Amniotic epithelial cell (primary cell): ENCODE measurements at places on chromosomes 7 and 10.

GRCh38 chr10:132847416-132847777 is 61.5 kb upstream of the NKX6-2 start:
- DNase-seq: no peak

GRCh38 chr7:19145434-19146115 is 354 bp upstream of the FERD3L start:
- DNase-seq: no peak

- no peak for DNase-seq
Observed at GRCh38 chr7:155292680-155293226, 4.9 kb upstream of the INSIG1 start.

GRCh38 chr10:52514481-52514880 is 200.4 kb downstream of the DKK1 start:
- DNase-seq: no peak

DNA sequence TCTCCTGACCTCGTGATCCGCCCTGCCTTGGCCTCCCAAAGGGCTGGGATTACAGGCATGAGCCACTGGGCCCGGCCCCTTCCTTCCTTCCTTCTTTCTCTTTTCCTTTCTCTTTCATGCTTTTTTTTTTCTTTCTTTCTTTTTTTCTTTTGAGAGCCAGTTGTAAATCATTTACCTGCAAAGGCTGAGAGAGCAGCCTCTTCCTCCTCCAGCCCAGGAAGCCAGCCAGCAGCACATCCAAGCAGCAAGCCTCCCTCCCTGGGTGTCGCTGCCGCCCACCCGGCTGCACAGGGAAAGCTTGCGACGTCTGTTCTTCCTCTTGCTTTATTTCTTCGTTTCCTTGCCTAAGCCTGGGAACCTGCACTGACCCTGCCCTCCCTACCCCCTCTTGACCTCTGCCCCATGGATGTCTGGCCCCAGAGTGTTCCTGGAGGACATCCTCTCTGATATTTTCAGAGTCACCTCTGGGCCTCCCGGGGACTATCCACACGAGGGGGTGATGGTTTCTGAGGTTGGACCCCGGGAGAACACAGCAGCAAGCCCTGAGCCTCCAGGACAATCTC is 62.8 kb upstream of the MYL10 start:
- no peak for DNase-seq
